ENCODE measurements at places on chromosomes 4 and X.

GRCh38 chrX:15947648-15948317, 93.2 kb upstream of the AP1S2 start:
- DNase-seq, result no peak

DNA sequence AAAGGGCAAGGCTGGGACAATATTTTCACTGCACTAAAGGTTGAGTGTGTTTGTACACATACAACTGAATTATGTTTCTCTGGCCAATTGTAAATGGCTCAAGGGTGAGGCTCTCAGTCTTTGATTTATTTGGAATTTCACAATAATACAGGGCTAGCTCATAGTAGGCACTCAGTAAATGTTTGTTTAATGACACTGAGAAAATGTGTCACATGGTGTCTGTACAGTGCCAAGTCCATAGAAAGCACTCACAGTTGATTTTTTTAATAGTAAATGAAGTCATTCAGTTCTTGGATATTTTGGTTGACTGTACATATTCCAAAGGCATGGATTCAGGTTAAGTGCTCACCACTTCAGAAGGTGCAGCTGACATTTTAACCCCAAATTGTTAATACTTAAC, 176.4 kb downstream of the IL1RAPL2 start:
- no peak for DNase-seq

- no peak for DNase-seq
These were observed 937 bp downstream of the HELQ start for GRCh38 chr4:83454686-83455085.

- DNase-seq, result no peak
These were observed 42.9 kb upstream of the CYP4V2 start for GRCh38 chr4:186148336-186148975.

GRCh38 chr4:21976166-21976565, 27.6 kb upstream of the KCNIP4 start:
- DNase-seq, result no peak

DNA sequence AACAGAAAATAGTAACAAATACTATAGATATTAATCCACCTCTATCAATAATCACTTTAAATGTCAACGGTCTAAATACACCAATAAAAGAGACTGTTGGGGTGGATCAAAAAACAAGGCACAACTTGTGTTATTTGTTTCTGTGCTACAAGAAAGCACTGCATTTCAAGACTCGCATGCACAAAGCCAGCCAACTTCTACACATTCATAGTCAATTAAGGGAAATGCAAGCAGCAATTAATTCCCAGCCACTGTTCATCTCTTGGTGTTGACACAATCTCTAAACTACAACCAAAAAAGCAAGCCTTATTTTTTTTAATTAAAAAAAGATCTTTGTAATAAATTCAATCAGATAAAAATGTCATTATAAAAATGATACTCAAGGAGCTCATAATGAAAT, 67.6 kb downstream of the JAKMIP1 start:
- no peak for DNase-seq

- no peak for DNase-seq
These were observed 13.6 kb downstream of the PDCL2 start for GRCh38 chr4:55578341-55579010.

- no peak for DNase-seq
These were observed 411.4 kb downstream of the GPAT3 start for GRCh38 chr4:83947125-83947829.

DNA sequence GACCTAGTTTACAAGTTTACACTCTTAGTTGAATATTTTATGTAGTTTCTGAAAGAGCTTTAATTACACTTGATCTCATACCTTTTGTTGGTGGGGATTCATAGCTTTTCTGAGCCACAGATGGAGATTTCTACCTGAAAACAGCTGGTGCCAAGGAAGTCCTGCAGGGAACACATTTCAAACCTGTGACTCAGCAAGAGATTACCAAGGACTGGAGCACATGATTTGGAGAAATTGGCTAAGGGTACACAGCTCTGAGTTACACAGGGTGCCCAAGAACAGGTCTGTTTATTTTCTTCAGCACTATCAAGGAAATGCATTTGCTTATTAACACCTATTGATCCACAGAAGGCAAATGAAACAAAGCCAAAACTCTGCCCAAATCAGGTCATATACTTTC, 691.5 kb downstream of the KCTD8 start:
- no peak for DNase-seq

- DNase-seq, result no peak
These were observed 85.9 kb downstream of the RNF150 start for GRCh38 chr4:141047228-141047884.

DNA sequence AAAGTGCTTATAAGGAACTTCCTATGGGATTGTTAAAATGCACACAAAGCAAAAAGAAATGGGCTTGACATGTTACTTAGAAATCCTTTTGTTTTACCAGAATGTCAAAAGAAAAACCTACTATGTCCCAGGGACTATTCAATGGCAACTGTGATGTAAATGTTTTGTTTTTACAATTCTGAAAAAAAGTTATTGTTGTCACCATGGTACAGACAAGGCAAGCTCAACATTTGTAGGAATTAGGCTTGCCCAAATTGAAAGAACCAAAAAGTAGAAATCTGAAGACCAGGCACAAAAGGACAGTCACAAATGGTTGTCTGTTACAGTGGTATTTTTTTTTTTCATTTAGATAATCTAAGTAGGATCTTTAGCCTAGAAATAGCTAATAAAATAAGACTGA, 638.6 kb downstream of the STPG2 start:
- DNase-seq, result no peak

GRCh38 chr4:176383273-176384077, 63.7 kb downstream of the SPCS3 start:
- no peak for DNase-seq

DNA sequence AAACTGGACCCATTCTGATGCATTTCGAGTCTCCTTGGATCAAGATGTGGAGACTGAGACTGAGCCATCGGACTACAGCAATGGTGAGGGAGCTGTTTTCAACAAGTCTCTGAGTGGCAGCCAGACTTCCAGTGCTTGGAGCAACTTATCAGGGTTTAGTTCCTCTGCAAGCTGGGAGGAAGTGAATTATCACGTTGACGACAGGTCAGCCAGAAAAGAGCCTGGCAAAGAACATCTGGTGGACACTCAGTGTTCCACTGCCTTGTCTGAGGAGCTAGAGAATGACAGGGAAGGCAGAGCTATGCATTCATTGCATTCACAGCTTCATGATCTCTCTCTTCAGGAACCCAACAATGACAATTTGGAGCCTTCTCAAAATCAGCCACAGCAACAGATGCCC, 84.8 kb downstream of the NEUROG2 start:
- no peak for DNase-seq
